ENCODE measurements at places on chromosomes 1 and 21.

- DNase-seq, result no peak
These were observed 644.6 kb upstream of the TMPRSS15 start for GRCh38 chr21:19048098-19048672.

DNA sequence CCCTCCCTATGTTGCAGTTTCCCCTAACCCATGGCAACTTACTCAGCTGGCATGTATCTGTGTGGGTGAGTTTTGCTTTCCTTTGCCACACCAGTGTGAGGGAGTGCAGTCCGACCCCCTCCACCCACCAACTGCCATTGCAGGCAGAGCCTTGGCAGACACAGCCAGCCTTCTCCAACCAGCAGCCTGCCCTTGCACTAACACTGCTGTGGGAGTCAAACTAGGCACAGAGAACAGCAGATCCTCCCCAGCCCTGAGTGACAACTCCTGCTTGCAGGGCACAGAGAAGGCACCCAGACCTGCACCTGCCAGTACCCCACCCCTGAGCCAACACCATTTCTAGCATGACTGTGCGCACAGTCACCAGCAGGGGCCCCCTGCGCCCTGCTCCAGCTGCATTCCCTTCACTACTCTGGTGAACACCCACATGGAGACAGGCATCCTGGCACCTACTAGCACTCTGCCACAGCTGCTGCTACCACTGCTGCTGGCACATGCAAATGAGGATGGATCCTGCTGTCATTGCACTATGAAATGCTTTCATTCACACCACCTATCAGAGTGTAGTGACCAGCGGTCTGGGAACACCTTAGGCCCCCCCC is 98.4 kb downstream of the MAGI3 start:
- no peak for DNase-seq

GRCh38 chr21:33388188-33388587 is 15.0 kb upstream of the IFNGR2 start:
- no peak for DNase-seq

GRCh38 chr1:178726545-178726944 is 1.5 kb downstream of the RALGPS2 start:
- no peak for DNase-seq

- DNase-seq, result no peak
These were observed 10.9 kb downstream of the LRP8 start for GRCh38 chr1:53316766-53317581.

DNA sequence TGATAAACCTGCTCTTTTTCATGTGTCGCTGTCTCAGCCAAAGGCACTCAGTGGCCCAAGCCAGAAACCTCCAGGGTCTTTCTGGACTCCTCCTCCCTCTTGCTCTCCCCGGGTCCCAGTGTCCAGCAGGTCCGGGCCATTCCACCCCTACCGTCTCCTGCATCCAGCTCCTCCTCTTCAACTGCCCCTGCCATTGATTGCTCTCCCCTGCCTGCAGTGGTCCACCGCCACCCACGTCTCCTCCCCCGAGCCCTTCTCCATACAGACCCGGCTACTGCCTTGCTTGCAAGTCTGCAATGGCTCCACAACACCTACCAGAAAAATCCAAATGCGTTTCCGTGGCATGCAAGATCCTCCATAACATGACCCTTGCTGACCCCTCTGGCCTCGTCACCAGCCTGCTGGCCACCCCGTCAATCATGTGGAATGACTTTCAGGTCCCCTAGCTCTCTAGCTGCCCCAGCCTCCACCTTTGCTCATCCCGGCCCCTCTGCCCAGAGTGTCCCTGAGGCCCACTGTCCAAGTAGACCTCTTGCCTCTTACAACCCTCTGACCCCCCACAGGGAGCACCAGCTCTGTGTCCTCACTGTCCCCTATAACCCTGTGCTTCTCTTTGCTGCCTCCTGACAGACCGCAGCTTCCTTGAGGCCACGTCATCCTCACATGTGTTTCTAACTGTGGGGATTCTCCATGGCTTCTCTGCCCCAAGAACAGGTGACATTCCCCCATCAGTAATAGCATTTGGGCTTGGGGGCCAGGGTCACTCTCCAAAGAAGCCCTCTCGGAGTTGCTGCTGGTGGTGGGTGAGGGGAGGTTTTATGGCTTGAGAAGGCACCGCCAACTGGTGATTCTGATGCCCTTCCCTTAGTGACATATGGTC is 15.0 kb downstream of the CACNA1S start:
- no peak for DNase-seq

DNA sequence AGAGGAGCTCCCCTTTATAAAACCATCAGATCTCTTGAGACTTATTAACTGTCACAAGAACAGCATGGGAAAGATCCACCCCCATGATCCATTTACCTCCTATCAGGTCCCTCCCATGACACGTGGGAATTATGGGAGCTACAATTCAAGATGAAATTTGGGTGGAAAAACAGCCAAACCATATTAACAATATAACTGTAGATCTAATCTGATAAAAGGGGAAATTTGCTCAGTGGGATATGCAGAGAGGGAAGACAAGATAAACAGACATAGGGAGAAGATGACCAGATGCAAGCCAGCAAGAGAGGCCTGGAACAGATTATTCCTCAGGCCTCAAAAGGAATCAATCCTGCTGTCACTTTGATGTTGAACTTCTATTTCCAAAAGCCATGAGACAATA is 841.5 kb downstream of the LRRIQ3 start:
- no peak for DNase-seq

DNA sequence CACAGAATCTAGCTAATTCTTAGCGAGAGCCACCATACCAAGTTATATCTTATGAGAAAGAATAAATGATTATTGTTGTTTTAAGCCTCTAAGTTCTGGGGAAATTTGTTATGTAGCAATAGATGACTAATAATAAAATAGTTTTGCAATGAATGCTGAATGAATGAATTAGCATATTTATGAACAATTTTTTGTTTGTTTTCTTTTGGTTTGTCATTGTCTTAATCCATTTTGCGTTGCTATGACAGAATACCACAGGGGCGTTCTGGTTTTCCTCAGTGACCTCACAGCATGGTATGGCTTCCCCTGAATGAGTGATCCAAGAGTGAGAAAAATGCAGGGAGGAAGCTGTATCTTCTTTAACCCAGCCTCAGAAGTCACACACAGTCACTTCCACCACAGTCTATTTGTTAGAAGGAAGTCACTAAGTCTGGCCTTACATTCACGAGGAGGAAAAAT is 53.8 kb upstream of the HPDL start:
- no peak for DNase-seq

DNA sequence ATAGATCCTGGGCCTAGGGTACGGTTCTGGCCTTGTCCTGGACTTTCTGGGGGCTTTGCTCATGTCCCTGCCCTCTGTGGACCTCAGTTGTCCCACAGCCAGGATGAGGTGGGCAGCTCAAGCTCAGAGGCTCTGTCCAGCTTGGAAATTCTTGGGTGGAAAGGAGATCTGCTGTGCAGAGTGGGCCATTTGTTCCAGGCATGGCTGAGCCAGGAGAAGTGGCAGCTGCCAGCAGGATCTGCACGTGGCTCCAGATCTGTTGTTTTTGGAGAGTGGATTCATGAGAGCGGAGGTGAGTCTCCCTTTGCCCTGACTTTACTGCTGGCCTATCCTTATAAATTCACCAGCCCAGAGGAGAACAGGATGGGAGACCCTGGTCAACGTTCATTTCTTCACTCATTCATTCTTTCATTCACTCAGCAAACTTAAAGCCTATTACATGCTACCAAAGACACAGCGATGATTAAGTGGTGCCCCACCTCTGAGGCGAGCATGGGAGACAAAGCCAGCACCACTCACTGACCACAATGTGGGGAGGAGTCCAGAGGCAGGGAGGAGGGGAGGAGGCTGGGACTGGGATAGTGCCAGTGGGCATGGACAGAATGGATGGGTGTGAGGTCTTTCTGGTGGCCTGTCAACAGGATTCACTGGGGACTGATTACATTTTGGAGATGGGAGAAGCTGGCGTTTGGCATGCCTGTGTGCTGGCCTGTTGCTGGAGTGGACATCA is 205.1 kb downstream of the TRABD2B start:
- DNase-seq, result no peak

DNA sequence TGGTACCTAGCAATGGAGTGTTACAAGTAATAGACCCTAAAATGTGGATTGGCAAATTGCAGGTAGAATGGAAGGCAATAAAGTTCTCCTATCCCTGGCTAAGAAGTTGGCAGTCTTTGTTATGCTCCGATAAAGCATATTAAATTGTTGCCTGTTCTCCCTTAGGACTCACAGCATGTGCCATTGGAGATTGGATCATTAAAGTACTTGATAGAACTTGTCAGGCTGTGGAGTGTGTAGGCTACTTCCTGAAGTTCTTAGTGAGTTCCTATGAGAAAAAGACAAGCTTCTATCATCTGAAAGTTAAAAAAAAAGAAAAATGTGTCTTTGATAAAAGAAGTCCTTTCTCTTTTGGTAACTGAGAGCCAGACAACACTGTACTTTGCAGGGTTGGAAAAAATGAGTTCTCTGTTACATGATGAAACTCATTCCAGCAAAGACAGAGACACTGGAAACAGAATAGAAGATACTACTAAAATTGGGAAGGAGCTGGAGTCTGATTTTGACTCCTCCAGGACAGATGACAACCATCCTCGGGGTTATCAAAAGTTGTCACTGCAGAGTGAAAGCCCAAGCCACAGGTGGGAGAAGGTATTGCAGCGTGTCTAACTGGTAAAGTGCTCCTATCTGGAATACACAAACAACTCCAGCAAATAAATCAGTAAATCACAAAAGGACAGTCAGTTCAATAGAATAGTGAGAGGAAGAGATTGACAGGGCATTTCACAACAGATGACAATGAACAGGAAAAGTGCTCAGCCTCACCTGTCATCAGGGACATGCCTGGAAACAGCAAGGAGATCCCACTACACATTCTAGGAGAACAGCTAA is 87.5 kb upstream of the WDR26 start:
- no peak for DNase-seq

DNA sequence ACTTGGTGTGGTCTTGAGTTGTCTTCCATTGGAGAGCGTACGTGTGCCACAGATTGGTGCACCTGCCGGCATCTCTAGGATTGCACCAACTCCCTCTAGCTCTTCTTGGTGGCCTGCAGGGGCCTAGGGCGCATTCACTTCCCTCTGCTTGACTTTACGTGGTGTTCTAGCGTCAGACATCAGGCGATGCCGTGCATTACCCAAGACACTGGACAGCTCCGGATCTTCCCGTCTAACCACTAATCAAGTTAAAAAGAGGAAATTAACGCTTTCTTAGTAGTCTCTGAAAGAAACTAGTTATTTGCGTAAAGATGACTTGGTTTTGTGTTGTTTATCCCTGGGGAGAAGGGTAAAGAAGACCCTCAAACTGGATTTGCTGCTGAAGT is 510 bp upstream of the IL10RB start:
- no peak for DNase-seq

DNA sequence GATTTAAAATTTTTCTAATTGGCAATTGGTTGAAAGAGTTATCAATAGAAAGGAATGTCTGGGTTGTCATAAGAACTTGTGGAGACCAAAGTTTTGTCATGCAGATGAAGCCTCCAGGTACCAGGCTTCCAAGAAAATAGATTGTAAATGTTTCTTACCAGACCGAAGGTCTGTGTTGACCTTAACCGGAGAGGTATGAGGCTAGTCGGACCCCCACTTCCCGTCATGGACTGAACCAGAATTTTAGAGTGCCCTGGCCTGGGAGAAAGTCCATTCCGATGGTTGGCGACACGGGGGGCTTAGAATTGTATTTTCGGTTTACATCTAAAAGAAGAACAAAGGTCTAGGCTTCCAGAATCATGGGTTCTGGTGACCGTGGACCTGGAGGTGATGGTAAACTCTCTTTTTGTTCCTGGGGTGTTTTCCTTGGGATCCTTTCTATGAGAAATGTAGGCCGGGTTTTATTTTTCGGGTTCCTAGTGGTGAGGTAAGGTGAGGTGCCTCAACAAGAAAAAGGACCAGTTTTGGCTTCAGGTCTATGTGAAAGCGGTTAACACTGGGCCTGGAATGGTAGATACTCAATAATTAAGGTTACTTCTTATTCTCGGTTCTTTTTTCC is 405 bp upstream of the UHMK1 start:
- no peak for DNase-seq

- no peak for DNase-seq
These were observed 257.0 kb upstream of the LYPLAL1 start for GRCh38 chr1:218916720-218917119.

GRCh38 chr1:33541966-33542365 is 69.5 kb downstream of the ZSCAN20 start:
- no peak for DNase-seq

- DNase-seq, result no peak
These were observed 128.9 kb upstream of the ADAR start for GRCh38 chr1:154736841-154737240.

DNA sequence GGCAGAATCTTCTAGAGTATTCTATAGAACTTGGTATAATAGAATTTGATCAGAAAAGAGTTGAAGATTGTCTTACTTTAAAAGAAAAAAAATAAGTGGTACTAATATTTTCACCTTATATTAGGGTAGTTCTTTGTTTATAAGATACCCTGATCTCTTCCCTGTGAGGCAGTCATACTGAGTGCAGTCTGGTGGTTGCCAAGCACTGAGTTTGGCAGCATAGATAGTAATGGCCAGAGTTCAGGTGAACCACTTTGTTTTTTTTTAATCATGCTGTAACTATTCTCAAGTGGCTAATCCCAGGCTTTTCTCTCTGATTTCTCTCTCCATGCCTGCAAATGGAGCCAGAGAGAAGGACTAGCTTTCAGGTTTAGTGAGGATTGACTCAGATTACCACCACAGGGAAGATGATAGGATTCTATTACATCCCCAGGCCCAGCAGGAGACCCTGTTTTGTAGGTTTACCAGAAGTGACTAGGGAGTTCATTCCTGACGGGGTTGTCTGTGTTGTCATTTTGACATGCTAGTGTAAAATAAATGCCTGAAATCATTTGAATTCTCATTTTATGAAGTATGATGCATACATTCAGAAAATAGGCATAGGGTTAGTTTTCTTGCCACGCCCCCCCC is 16.7 kb downstream of the KDM1A start:
- DNase-seq, result no peak
